ENCODE measurements at places on chromosomes 3 and 15.
A peak's percentile ranks its signal among the peaks of the same experiment; 100 is the strongest.

GRCh38 chr15:62250186-62250585, 85.1 kb upstream of the C2CD4B start:
- DNase-seq = no peak

GRCh38 chr3:132001999-132002398, 32.8 kb downstream of the CPNE4 start:
- no peak for DNase-seq

GRCh38 chr15:41562784-41563198, 3.8 kb downstream of the TYRO3 start:
- no peak for DNase-seq

DNA sequence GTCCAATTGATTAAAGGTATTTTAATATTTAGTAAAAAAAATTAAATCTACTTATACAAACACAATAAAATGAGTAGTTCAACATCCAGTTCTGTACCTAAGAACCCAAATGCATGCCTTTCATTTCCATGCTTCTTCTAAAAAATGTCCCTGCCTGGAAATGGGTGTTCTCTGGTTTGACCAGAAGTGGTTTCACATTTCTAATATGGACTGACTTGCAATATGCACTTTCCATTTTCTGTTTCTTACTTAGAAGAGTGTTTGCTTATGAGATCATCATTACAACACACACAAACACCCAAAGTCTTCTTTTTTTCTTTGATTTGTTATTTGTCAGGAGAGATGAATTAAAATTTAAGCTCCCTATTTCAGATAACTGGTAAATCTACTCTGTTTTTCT, 879.6 kb downstream of the AGBL1 start:
- DNase-seq = no peak

DNA sequence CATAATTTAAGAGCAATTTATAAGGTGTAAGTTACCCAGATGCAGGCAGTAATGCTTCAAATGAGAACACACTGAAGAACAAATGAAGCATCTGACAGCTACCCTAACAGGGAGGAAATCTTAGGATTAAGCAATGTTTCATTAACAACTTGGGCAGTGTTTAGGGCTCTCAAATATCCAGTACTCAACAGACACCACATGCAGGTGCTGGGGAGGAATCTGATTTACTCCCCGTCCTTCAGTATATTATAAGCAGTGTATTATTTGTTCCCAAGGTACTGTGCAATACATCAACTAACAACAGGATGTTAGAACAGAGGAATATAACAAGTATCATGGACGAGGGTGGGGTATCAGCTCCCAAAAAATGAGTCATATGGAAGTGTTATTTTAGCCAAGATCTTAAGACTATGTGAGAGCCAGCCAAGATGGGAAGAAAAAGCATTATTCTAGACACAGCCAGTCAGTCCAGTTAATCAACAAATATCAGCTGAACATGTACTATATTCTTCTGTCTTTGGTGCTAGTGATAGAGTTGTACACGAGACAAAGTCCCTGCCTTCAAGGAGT, 20.4 kb downstream of the BTBD1 start:
- DNase-seq = peak; percentile 74

- DNase-seq = no peak
These were observed 100.1 kb downstream of the ZNF609 start for GRCh38 chr15:64560501-64560900.

DNA sequence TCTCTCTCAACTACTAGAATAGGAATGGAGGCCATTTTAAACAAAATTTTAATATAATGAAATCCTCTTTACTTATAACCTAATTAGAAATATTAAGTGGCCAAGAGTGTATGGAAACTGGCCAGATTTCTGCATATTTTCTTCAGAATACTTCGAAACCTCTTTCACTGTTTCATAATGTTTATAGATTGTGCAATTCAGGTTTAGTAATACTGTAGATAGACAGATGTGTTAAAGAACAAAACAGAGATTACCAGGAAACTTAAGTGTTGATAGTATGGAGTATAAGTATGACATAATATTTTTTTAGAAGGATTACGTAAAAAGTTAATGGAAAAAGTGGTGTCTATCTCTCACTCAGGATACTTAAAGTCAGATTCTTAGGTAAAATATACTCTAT, 4.7 kb downstream of the ABHD5 start:
- DNase-seq = peak; percentile 33

DNA sequence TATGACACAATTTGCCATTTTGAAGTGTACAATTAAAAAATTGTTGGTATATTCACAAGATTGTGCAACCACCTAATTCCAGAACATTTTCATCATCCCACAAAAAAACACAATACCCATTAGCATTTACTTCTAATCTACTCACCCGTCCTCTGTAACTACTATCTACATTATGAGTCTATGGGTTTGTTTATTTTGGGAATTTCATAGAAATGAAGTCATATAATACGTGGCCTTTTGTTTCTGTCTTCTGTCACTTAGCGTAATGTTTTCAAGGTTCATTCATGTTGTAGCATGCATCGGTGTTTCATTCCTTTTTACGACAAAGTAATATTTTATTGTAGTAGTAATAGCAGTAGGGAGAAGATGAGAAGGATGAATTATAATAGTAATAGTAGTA, 55.2 kb upstream of the CNTN6 start:
- no peak for DNase-seq

DNA sequence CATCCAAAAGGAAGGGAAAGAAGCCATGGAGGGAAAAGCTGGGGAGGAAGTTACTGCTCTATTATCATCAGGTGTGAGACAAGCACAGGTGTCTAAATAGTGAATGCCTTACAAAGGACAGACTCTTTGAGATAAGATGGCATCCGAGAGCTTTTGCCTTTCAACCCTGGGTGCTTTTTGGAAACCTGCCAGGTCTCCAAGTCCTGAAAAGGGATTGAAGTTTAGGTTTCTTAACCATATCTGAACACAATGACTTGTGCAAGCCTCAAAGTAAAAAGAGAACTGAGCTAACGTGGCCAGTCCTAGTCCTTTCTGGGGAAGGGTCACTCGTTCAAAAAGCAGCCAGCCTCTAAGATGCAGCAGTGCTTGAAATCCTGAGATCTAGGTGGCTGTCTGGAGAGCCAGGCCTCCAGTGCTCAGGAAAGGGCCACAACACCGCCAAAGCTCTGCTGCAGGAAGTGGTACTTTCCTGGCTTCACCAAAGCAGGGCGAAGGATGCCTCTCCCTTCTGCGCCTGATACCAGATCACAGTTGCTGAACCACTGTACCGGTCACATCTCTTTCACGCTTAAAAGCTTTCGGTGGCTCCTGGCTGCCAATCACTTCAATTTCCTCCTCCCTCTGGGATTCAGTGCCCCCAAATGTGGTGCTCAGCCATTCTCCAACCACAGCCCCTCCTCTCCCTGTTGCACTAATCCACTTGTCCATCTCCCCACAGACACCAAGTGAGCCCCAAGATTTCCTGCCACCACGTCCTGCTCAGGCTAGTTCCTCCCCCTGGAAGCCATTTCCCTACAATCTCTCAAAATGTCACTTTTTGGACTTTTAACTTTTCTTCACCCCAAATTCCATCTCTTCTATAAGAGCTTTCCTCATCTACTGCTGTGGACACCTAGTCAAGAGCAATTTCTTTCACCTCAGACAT, 104.1 kb upstream of the LPP start:
- DNase-seq = no peak

GRCh38 chr3:180633722-180634121, 31.8 kb downstream of the TTC14 start:
- DNase-seq = no peak

DNA sequence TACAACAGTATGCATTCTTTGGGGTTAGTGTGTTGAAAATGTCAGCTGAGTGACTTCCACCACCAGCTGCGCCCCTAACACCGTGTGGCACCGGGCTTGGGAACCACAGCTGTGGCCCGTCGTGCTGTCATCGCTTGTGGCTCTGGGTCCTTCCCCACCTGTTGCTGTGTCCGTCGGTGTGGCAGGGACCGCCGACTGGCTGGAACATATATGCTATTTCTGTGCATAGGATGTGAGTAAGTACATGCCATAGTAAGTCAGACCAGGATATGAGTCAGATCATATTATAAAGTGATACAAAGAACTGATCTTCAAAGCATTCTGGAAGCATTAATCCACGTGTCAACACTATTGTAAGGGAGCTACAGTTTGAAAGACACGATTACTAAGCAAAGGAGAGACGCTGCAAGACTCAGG, 31.9 kb downstream of the EHD4 start:
- DNase-seq = no peak

GRCh38 chr15:39205506-39206371, 375.1 kb upstream of the THBS1 start:
- no peak for DNase-seq

DNA sequence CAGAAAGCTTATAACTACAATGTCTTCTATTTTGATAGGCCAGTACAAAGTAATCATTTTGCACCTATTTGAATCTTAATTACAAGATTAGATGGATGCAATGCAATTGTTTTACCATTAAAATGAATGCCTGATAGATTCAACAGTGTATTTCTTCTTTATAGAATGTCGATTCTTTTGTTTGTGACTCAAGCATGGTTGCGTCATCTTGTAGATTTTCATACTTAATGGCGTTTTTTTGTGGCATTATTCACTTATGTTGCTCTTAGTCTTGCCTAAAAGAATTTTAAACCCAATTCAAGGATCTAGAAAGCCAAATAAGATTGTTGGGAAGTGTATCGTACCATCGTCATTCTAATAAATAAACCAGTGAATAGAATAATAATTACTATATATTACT, 21.4 kb downstream of the ZBTB38 start:
- no peak for DNase-seq

GRCh38 chr3:55477306-55478303, 9.5 kb downstream of the WNT5A start:
- no peak for DNase-seq

- peak; percentile 25 for DNase-seq
These were observed 53.5 kb downstream of the TLNRD1 start for GRCh38 chr15:81054236-81054635.

- DNase-seq = no peak
These were observed 32.8 kb downstream of the SLTM start for GRCh38 chr15:58900631-58901030.

- DNase-seq = no peak
These were observed 84.1 kb upstream of the SPRED1 start for GRCh38 chr15:38168467-38169070.

- peak; percentile 10 for DNase-seq
These were observed 473.3 kb downstream of the OTOL1 start for GRCh38 chr3:161969867-161970266.

DNA sequence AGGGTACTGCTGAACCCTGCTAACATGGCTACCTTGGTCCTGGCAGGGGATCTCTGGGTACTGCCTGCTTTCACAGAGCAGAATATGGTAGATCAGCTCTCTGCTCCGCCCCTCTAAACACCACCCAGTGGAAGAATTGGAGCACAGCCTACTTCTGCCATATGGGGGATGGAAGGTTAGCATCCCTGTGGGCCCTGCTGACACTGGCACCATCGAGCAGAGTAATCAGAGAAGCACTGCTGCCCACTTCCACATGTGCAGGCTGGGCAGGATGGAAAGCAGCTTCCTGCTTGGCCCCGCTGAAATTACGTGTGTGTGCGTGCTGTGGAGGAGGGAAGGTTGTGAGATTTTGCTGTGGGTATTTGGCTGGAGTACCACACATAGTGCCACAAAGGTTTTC, 24.8 kb downstream of the CCR1 start:
- DNase-seq = no peak

- DNase-seq = peak; percentile 59
These were observed 34.3 kb upstream of the CEMIP start for GRCh38 chr15:80744826-80745225.

- no peak for DNase-seq
These were observed 3.3 kb downstream of the WNT7A start for GRCh38 chr3:13876451-13877100.

GRCh38 chr3:155232605-155233004, 60.9 kb downstream of the STRIT1 start:
- peak; percentile 95 for DNase-seq

- no peak for DNase-seq
These were observed 14.4 kb downstream of the TMOD2 start for GRCh38 chr15:51765751-51766150.

- DNase-seq = no peak
These were observed 29.2 kb downstream of the EPHB3 start for GRCh38 chr3:184590795-184591194.

- DNase-seq = no peak
These were observed 42.8 kb upstream of the RPL35A start for GRCh38 chr3:197907196-197907595.

Data from stromal cell of bone marrow (primary cell).